ENCODE measurements at places on chromosomes 13 and 19.

DNA sequence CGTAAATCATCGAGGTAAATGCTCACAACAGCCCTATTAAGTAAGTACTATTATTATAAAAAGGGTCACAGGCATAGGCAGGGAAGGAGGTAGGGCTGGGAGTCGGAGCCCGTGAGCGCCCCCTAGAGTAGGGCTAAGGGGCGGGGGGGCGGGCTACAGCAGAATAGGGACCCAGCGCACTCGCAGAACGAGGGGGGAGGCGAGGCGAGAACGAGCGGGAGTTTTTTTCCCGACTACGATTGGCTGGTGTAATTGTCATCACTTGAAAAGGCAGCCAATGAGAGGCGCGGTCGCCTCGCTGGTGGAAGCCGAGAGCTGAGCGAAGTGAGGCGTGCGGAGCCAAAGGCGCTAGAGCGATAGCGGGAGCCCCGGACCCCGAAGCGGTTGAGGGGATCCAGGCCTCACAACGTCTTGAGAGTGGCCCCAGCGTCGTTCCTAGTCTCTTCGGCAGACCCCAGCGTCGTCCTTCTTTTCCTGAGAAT lies 24.2 kb downstream of the KEAP1 start:
- peak; percentile 91 for DNase-seq

- no peak for DNase-seq
Measured at GRCh38 chr13:35894636-35895035, 236.5 kb downstream of the DCLK1 start.

GRCh38 chr19:16076958-16077611 lies 790 bp downstream of the TPM4 start:
- peak; percentile 73 for DNase-seq

- no peak for DNase-seq
Measured at GRCh38 chr19:40585241-40585981, 8.7 kb downstream of the SHKBP1 start.

- DNase-seq: no peak
Measured at GRCh38 chr13:99731747-99732146, 230.5 kb downstream of the TM9SF2 start.

DNA sequence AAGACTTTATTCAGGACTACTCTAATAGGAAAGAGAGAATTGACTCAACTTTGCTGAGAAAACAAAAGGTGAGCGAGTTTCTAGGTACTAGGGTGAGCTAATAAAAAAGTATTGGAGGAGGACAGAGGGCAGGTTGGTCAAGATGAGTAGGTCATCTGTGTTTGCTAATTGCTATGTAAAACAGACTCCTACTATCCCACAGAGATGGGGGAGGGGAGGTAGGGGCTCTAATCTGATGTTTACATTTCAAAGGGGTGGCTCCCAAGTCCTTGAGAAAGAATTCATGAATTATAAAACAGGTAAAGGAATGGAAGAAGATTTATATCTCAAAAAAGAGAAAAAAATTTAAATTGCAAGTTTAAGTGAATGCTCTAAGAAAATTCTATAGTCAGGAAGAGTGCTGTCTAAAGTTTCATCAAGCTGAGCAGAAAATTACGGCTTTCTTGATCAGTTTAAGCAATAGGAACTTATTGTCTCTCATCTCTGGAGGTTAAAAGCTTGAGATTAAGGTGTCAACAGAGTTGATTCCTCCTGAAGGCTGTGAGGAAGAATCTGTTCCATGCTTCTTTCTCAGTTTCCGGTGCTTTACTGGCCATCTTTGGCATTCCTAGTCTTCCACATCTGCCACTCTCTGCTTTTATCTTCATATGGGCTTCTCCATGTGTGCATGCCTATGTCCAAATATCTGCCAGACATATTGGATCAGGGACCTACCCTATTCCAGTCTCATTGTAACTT lies 790.3 kb downstream of the SLITRK5 start:
- DNase-seq: no peak

DNA sequence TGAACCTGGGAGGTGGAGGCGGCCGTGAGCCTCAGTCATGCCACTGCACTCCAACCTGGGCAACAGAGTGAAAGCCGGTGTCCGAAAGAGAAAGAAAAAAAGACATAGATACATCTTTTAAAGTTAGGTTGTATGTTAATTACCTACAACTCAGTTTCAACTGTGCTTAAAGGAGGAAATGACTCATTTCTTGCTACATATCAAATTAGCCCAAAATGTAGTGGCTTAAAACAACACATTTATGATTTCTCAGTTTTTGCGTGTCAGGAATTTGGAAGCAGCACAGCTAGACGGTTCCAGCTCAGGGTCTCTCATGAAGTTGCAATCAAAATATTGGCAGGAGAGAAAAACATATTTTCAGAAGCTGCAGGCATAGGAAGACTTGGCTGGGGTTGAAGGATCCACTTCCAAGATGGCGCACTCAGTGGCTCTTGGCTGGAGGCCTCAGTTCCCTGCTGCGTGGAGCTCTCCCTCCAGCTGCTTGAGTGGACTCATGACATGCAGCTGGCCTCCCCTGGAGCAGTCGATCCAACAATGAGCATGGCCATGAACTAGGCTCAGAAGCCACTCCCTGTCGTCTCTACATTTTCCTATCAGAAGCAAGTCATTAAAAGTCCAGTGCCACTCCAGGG lies 7.1 kb downstream of the LDLR start:
- peak; percentile 87 for DNase-seq

- no peak for DNase-seq
Measured at GRCh38 chr19:46951171-46951986, 68.3 kb upstream of the NPAS1 start.

- DNase-seq: no peak
Measured at GRCh38 chr13:34143637-34144036, 325.7 kb downstream of the RFC3 start.

DNA sequence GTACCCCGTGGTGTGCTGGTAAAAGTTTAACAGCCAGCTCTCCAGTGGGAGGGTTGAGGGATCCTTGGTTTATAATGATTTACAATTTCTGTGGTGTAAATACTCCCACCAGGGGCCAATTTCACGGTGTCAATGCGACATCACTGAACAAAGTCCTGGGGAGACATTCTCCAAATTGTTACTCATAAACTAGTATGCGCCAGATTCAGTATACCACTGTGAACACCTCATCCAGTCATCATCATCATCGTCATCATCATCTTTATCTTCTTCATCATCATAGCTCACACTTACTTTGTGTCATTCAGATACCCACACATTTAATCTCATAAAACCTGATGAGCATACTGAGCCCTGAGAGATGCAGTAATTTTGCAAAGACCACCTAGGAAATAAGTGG lies 17.2 kb upstream of the TNFSF14 start:
- DNase-seq: no peak

- DNase-seq: no peak
Measured at GRCh38 chr19:1616396-1616795, 11.1 kb upstream of the UQCR11 start.

- peak; percentile 83 for DNase-seq
Measured at GRCh38 chr13:21670006-21670882, 629 bp upstream of the FGF9 start.

GRCh38 chr13:48493066-48493765 lies 39.7 kb downstream of the RCBTB2 start:
- no peak for DNase-seq

DNA sequence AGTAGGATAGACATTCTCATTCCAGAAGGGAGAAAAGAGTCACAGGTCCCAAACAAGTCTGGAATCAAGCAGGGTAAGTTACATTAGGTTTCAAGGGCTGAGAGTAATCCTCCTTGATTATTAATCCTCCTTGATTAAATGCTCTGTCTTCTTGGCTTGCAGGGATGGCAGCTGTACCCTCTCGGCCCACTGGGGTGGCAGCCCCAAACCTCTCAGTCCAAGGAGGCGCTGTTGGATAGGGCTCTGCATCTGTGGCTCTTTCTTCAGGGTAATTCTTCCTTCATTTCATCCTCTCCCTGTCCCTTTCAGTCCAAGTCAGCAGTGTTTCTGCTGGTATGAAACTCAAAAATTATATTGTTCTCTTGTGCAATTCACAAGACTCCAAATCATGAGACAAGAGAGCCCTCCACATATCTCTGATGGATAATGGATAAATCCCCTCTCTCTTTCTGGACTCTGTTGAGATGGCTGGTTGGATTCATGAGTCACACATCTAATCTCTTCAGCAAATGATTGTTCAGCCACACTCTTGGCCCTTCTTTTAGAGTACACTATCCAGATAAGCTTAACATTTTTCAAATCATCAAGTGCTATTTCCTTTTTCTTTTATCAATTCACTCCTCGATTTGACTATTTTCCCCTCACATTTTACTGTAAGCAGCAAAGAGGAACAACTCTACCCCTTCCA lies 323.7 kb upstream of the HTR2A start:
- DNase-seq: no peak

DNA sequence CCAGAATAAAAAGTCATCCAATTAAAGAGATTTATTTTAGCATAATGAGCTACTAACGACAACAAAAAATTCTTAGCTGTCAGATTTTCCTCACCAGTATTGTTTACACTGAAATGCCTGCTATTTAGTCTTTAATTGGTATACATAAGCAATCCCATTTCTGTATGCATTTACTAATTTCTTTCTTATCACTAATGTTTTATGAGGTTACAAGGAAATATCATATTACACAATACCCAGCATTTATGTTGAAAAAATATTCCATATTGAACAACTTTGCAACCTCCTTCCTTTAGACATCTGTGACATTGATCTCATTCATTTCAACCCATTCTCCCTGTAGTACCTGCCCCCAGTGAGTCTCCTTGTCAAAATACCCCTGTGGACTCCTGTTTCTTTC lies 135.4 kb downstream of the SLITRK6 start:
- DNase-seq: no peak

- no peak for DNase-seq
Measured at GRCh38 chr19:31315652-31316051, 33.6 kb downstream of the TSHZ3 start.

DNA sequence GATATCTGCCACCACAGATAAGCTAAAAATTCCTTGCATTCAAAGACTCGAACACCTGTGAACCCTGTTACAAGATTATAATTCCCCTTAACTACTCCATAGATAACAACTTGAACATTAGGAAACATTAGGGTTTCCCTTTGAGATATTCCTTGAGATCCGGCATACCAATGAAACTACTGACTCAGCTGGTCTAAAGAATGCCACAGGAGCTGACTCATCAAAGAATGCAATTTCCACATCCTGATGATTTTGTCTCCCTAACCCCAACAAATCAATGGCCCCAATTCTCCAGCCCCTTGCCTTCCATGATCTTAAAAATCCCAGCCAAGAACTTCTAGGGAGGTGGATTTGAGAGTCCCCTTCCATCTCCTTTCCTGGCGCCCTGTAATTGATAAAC lies 35.6 kb upstream of the ZNF599 start:
- DNase-seq: no peak

DNA sequence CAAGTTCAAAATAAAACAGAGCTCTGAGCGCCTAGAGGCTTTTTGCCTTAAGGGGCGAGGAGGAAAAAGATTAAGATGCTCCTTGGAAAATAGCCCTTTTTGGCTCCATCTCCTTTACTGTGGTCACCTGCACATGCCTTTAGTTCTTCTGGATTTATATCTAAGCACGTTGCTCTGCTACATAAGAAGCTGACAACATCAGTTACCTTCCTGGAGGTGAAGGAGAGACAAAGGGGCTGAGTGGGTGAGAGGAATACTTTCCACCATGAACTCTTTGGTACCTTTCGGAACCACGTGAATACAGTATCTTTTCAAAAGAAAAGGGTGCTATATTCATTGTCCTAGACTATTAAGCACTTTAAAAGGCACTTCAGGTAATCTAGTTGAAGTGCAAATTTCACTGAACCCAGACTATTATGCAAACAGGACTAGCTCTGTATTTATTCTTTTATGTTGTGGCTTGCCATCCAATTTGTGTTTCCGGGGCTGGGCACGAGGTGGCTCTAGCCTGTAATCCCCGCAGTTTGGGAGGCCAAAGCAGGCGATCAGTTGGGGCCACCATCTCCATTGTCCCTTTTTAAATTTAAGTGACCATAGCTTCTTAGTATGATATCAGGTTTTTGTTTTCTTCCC lies 201.5 kb downstream of the TM9SF2 start:
- no peak for DNase-seq

Measured in left hindlimb (tissue), 1 donor.